Left hindlimb (tissue), 1 donor: ENCODE measurements at places on chromosomes 1 and 21.
A peak's percentile ranks its signal among the peaks of the same experiment; 100 is the strongest.

DNA sequence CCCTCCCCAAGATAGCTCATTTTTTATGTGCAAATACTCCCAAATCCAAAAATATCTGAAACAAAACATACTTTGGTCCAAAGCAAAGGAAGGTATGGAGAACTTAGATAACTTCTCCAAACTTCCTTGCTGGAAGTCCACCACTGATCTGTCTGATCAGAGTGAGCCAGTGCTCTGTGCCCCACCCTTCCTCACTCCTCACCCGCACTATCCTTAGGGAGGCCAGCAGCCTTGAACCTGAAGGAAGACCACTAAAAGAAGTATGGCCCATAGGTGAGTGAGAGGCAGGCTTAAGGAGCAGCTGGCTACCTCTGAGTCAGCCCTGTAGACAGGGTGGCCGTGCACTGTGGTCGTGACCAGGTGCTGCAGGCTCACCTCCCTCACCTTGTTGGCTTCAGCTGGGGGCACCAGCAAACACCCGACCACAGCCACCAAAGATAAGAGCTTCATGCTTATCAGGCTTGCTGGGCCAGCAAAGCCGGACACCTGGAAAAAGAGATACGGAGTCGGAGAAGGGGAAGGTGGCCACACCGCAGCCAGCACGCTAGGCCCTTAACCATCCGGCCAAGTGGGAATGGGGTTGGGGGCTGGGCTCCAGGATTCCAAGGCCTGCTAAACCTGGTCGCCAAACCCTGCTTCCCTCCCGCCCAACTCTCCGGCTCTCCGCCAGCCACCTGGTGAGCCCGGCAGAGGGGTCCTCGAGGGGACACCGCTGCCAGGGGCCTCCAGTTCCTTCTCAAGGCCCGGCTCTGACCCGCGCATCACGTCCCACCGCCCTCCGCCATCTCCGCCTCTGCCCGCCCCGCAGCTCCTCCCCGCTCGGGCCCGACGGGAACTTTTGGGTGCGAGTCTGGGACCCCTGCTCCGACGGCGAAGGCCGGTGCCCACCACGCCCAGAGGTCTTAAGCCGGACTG lies 543 bp downstream of the TMEM9 start:
- no peak for DNase-seq

DNA sequence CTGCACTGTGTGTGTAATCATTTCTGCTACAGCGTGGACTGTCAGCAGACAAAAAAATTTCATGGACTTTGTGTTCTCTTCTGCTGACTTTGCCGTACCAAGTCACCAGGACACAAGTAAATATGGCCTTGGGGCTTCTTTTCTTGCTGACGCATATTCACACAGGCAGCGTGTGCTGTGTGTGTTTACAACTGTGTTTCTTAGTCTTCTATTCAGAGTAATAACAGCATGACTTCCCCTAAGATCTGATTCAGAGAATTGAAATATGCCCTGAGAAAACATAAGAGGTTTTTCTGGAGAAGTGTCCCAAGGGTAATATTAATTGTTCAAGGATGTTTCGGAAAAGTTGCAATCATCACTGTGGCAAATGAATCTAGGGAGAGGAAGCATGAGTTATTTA lies 47.1 kb upstream of the DYNLT5 start:
- DNase-seq = no peak

GRCh38 chr1:156623946-156624813 lies 5.0 kb downstream of the HAPLN2 start:
- no peak for DNase-seq

DNA sequence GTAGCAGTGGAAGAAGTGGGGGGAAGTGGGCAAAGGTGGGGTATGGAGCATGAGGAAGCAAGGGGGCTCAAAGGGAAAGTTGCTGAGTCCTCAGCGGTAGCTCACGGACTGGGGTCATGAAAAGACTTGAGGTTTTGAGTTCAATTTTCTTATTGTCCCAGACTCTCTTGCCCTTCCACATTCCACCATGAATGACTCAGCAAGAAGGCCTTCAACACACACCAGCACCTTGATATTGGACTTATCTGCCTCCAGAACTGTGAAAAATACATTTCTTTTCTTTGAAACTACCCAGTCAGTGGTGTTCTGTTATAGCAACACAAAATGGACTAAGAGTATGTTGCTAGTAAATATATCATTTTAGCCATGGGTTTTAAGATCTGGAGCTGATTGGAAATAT lies 17.3 kb upstream of the RHBDL2 start:
- DNase-seq = no peak

- no peak for DNase-seq
Measured at GRCh38 chr1:178143730-178144690, 50.1 kb downstream of the RASAL2 start.

DNA sequence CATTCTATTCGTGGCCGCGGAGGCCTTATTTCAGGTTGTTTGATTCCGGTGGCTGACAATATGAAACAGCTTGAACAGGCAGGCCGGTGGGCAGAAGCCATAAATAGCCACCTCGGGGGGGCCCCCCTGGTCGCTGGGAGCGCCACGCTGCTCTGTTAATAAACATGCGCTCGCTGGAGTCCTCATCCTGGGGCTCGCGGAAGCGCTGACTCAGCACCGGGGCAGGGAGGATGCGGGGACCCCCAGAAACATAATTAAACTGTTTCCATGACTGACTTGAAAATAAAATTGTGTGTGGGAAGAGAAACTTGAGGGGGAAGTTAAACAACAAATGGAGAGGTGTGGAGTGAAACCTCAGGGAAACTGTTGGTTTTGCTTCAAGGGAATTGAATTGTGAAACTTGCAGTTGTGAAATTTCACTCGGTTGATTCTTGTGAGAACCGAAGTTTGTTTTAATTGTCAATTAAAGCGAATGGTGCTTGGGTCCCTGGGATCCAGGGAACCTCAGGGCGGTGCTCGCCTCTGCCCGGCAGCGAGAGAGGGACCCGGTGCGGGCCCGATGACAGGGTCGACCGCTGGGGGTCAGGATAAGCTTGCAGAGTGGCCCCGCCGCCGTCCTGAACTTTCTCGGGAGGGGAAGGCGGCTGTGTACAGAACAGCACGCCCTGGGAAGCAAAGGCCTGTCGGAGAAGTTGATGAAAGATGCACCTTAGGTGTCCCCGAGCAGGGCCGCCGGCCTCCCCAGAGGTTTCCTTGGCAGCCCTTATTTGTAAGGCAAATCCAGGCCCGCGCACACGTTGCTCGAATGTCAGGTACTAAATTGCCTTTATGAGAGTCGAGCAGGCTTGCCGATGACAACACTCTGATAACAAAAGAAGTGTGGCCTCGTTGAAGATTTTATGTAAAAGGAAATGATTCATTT lies 176.9 kb upstream of the LMO4 start:
- DNase-seq = peak; percentile 86

- DNase-seq = peak; percentile 83
Measured at GRCh38 chr1:32992489-32993323, 28.1 kb upstream of the RNF19B start.

DNA sequence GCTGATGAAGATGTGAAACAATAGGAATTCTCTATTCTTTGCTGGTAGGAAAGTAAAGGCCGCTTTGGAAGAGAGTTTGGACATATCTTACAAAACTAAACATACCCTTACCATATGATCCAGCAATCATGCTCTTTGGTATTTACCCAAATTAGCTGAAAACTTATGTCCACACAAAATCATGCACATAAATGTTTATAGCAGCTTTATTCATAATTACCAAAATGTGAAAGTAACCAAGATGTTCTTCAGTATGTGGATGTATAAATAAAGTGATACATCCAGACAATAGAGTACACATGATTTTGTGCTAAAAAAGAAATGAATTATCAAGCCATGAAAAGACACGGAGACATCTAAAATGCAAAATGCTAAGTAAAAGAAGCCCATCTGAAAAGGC lies 98.7 kb upstream of the SLC35F3 start:
- DNase-seq = no peak
